ENCODE measurements at places on chromosomes 11 and 22. TPM values are rescaled to one million over a fixed set of nuclear protein-coding genes. Genes with fewer than 3 reads are reported as not detected.

- H3K27me3 ChIP-seq, result no peaks in the 10 kb centered on the region
- no peak for DNase-seq
- peaks cover 4% of the 10 kb centered on the region for H3K4me1 ChIP-seq
- peak overlapping the region; percentile 45 for H3K4me3 ChIP-seq
- H3K27ac ChIP-seq, result no peak overlapping the region
Observed at GRCh38 chr11:112279901-112280267, 19.2 kb upstream of the PLET1 start.

The PVALB gene
- total RNA-seq, result 1.7 TPM

DNA sequence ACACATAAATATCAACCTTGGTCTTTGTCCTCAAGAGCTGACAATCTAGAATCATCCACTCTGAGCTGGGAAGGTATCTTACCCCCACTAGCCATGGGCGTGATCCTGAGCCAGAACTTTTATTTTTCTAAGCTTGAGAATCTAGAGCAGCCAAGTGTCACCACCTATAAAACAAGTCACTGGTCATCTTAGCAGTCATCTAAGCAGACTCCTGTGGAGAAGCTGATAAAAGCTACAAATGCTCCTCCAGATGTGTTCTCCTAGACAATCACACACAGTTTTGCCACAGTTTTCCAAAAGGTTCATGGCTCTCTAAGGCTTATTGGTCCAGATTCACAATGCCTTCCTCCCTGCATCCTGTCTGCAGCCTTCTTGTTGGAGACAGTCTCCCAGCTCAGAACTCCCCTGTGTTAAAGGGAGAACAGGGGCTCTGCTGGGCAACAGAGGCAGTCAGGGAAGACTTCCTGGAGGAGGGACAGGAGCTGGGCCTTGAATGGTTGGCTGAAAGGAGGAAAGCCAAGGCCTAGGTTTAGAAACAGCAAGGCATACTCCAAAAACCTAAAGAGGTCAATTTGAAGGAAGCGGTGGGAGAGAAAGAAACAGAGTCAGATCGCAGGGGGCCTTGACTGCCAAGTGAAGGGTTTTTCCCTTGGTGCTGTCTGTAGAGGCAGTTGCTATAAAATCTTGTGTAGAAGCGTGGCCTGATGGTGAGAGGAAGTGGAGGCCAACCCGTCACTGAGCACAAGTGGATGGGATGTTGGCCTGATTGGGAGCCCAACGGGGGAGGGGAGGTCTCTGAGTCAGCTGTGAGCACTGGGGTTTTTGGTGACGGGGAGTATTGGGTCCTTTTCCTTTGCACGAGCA, 42.0 kb downstream of the ALX4 start:
- no peaks in the 10 kb centered on the region for H3K4me1 ChIP-seq
- no peak for DNase-seq
- H3K4me3 ChIP-seq, result no peak overlapping the region
- H3K27ac ChIP-seq, result no peak overlapping the region
- H3K27me3 ChIP-seq, result no peaks in the 10 kb centered on the region
- no peaks in the 10 kb centered on the region for H3K36me3 ChIP-seq

DNA sequence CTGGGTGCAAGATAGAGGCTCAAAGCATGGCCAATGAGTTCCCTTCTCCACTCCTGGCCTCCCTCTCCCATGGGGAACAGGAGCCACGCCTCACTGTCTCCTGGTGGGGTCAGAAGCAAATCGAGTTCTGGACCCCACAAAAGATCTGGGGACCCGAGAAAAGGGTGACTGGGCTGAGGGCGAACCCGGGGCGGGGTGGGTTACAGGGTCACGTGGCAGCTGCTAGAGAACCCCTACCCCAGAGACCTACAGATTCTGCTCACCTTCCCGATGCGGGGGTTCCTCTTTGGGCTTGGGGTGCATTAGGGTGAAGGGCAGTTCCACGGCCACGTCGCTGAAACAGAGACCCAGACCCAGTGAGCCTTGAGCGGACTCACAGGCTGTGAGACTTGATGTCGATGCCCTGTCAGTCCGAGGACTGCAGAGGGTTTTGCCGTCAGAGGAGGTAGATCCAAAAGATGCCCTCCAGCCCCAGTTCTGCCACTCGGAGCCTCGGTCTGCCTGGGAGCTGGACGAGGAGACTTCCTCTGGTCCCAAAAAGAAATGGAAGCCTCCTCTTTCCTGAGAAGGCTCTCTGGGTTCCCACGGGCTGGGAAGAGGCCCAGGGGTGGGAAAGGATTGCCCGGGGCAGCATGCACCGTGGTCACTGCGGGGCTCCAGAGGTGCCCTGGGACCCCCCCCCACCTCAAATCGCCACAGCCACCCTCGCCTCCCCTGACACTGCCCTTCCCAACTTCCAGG, 28.2 kb downstream of the TPBGL start:
- no peak overlapping the region for H3K4me3 ChIP-seq
- H3K27me3 ChIP-seq, result no peaks in the 10 kb centered on the region
- no peaks in the 10 kb centered on the region for H3K36me3 ChIP-seq
- DNase-seq, result no peak
- H3K27ac ChIP-seq, result no peak overlapping the region
- H3K4me1 ChIP-seq, result no peaks in the 10 kb centered on the region

DNA sequence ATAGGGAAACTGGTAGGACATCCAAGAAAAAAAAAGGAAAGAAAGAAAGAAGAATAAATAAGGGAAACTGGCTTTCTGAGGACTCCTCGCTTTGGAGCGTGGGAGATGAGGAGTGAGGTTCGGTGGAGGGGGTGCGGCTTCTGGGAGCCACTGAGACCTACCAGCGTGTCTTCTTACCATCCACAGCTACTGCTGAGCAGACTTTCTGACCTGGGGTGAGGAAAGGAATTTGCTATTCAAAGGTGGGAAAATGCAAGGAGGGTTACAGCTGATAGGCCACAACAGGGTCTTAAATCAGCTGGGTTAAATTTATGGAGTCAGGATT, 488 bp upstream of the SELENOM start:
- H3K36me3 ChIP-seq, result no peaks in the 10 kb centered on the region
- no peak overlapping the region for H3K27ac ChIP-seq
- H3K27me3 ChIP-seq, result peaks cover 23% of the 10 kb centered on the region
- DNase-seq, result no peak

DNA sequence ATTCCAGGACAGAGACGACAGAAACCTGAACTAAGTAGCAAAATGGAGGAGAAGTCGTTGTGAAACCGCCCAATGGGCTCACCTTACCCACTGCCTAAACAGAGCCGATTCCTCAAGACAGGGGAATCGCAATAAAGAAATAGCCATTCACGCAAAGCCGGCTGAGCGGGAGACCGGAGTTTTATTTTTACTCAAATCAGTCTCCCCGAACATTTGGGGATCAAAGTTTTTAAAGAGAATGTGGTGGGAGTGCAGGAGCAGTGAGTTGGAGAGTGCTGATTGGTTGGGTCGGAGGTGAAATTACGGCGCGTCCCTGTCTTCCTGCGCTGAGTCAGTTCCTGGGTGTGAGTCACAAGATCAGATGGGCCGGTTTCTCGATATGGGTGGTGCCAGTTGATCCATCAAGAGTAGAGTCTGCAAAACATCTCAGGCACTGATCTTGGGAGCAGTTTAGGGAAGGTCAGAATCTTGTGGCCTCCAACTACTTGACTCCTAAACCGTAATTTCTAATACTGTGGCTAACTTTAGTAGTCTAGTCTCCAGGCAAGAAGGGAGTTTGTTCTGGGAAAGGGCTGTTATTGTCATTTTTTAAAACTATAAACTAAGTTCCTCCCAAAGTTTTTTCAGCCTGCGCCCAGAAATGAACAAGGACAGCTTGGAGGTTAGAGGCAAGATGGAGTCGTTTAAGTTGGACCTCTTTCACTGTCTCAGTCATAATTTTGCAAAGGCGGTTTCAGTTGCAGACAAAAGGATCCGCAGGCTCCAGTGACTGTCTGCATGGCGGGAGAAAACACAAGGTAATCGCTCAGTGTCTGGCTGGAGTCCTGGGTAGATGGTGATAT, 34.1 kb downstream of the OR4D9 start:
- H3K4me1 ChIP-seq, result peaks cover 7% of the 10 kb centered on the region
- H3K4me3 ChIP-seq, result no peak overlapping the region
- no peaks in the 10 kb centered on the region for H3K36me3 ChIP-seq
- DNase-seq, result no peak
- H3K27ac ChIP-seq, result 0 out of 2 replicates have a peak overlapping the region, but pooled peaks have one; percentile 19
- no peaks in the 10 kb centered on the region for H3K27me3 ChIP-seq

DNA sequence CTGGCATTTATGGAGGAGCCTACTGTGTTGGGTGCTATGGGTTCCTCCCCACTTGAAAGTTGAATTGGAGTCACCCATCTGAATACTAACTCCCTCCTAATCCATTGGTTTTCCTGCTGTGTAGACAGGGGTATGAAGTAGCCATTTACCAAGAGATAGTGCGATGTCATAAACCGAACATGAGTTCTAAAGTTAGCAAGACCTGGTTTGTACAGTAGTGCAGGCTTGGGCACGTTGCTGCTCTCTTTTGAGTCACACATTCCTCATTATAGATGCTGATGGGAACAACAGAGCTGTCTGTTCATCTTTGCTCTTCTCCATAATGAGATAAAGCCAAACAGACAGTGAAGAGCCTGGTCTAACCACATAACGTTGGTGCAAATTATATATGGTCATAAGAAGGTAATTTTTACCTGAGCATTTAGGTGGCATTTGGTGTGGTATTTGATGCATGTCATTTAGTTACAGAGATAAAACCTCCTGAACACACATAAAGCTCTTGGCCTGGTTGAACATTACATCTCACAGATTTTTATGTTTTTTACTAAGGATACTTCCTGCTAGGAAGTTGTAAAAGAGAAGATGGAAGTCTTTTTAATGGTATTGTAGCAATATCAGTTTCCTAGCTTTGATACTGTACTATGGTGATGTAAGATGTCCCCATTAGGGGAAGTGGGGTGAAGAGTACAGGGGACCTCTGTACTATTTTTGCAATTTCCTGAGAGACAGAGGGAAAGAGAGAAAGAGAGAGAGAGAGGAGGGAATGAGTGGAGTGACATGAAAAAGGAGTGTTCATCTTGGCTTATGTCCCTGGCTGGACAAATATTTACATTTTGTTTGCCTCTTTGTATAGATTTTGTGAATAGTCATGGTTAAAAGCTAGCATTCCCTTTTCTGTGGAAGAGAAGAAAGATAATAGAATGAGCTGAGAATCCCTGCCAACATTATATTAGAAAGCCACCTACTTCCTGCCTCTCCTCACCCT, 27.9 kb downstream of the GRAP2 start:
- no peaks in the 10 kb centered on the region for H3K36me3 ChIP-seq
- H3K27me3 ChIP-seq, result no peaks in the 10 kb centered on the region
- no peak for DNase-seq
- no peak overlapping the region for H3K27ac ChIP-seq

- no peaks in the 10 kb centered on the region for H3K36me3 ChIP-seq
- no peak for DNase-seq
- H3K4me3 ChIP-seq, result no peak overlapping the region
Observed at GRCh38 chr11:119319136-119319699, 2.3 kb upstream of the MCAM start.

The OR8G1 gene
- total RNA-seq, result not detected

GRCh38 chr11:111455291-111456085, 56.7 kb downstream of the BTG4 start:
- DNase-seq, result no peak
- no peak overlapping the region for H3K4me3 ChIP-seq
- no peak overlapping the region for H3K27ac ChIP-seq
- H3K36me3 ChIP-seq, result no peaks in the 10 kb centered on the region
- no peaks in the 10 kb centered on the region for H3K27me3 ChIP-seq

GRCh38 chr11:106262852-106263251, 185.4 kb downstream of the AASDHPPT start:
- DNase-seq, result no peak
- H3K27ac ChIP-seq, result no peak overlapping the region
- H3K27me3 ChIP-seq, result no peaks in the 10 kb centered on the region

GRCh38 chr11:126214841-126215240, 3.3 kb downstream of the FAM118B start:
- H3K4me1 ChIP-seq, result no peaks in the 10 kb centered on the region
- no peaks in the 10 kb centered on the region for H3K36me3 ChIP-seq
- no peak for DNase-seq
- H3K27me3 ChIP-seq, result no peaks in the 10 kb centered on the region

- peak overlapping the region; percentile 90 for H3K27ac ChIP-seq
- no peaks in the 10 kb centered on the region for H3K36me3 ChIP-seq
- peak; percentile 77 for DNase-seq
- no peak overlapping the region for H3K4me3 ChIP-seq
- no peaks in the 10 kb centered on the region for H3K27me3 ChIP-seq
Observed at GRCh38 chr11:8671193-8671612, 11.3 kb downstream of the TRIM66 start.

The ASCL2 gene
- 0.56 TPM for total RNA-seq

DNA sequence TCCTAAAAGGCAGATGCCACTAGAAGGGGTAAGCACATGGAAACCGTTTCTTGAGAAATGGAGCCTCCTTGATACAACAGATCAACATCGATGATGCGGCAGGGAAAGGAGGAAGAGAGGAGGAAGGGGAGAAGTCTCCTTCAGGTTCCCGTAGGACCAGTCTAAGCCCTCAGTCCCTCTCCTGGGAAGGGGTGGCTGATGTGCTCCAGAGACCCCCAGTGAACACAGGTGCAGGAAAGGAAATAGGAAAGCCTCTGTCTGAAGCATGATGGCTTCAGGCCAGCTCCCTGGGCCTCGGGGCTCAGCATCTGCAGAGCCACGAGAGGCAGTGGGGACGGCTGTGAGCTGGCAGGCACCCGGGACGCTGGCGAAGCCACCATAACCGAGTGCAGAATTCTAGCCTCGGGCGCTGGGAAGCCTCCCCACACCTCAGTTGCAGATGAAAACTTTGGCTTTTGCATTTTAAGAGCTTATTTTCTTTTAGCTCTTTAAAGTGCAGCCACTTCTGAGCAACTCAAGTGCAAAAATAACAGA, 1.8 kb downstream of the SPATA19 start:
- H3K4me1 ChIP-seq, result no peaks in the 10 kb centered on the region
- no peak overlapping the region for H3K27ac ChIP-seq
- no peaks in the 10 kb centered on the region for H3K36me3 ChIP-seq
- peaks cover 4% of the 10 kb centered on the region for H3K27me3 ChIP-seq

- peak; percentile 38 for DNase-seq
- H3K27me3 ChIP-seq, result no peaks in the 10 kb centered on the region
- H3K4me1 ChIP-seq, result peaks cover 8% of the 10 kb centered on the region
- no peaks in the 10 kb centered on the region for H3K36me3 ChIP-seq
- H3K4me3 ChIP-seq, result no peak overlapping the region
- H3K27ac ChIP-seq, result no peak overlapping the region
Observed at GRCh38 chr11:69880041-69880825, 61.0 kb upstream of the FGF3 start.

The THRSP gene
- total RNA-seq, result not detected

- peak overlapping the region; percentile 94 for H3K27ac ChIP-seq
- H3K4me1 ChIP-seq, result no peaks in the 10 kb centered on the region
- no peak for DNase-seq
- H3K4me3 ChIP-seq, result peak overlapping the region; percentile 68
- no peaks in the 10 kb centered on the region for H3K27me3 ChIP-seq
- peaks cover 27% of the 10 kb centered on the region for H3K36me3 ChIP-seq
Observed at GRCh38 chr22:30591191-30591587, 521 bp downstream of the PES1 start.

All from H1 (cell line).